ENCODE measurements at places on chromosomes 2 and 18. TPM values are rescaled to one million over a fixed set of nuclear protein-coding genes. Genes with fewer than 3 reads are reported as not detected.

The RMDN2 gene
- 6.1 TPM for total RNA-seq

The CACNB4 gene
- total RNA-seq, result 0.16 TPM

The HOXD3 gene
- total RNA-seq, result not detected

The ITSN2 gene
- 91.5 TPM for total RNA-seq

The UGT1A8 gene
- total RNA-seq, result not detected

The ACOXL gene
- 0.56 TPM for total RNA-seq

The SERPINB11 gene
- total RNA-seq, result not detected

The GPD2 gene
- total RNA-seq, result 7.8 TPM

The ERLEC1 gene
- 13.3 TPM for total RNA-seq

The REEP1 gene
- 0.27 TPM for total RNA-seq

The CYRIA gene
- 1.1 TPM for total RNA-seq

The NEU2 gene
- not detected for total RNA-seq

The MYL1 gene
- total RNA-seq, result not detected

The CTLA4 gene
- total RNA-seq, result 10.1 TPM

The INO80D gene
- total RNA-seq, result 43.4 TPM

The IL1RL2 gene
- total RNA-seq, result not detected

The NXPH2 gene
- total RNA-seq, result not detected

The CD8B2 gene
- not detected for total RNA-seq

The CYS1 gene
- total RNA-seq, result not detected

The AP1S3 gene
- 0.54 TPM for total RNA-seq

The OXER1 gene
- total RNA-seq, result not detected

The TEKT4 gene
- not detected for total RNA-seq

The LYPD6B gene
- total RNA-seq, result not detected

The CPO gene
- 0.32 TPM for total RNA-seq

The DSG4 gene
- total RNA-seq, result not detected

The SEMA4C gene
- 74.7 TPM for total RNA-seq

The MEMO1 gene
- total RNA-seq, result 47.9 TPM

The ADGRF3 gene
- total RNA-seq, result 5.0 TPM

The PLCL1 gene
- total RNA-seq, result 22.7 TPM

The ZNF892 gene
- total RNA-seq, result 5.7 TPM

The ELMOD3 gene
- 21.0 TPM for total RNA-seq

The DSG2 gene
- 0.29 TPM for total RNA-seq

The POTEI gene
- not detected for total RNA-seq

The MYO7B gene
- total RNA-seq, result 5.9 TPM

The TWIST2 gene
- total RNA-seq, result not detected

The DLGAP1 gene
- not detected for total RNA-seq

The C2orf80 gene
- not detected for total RNA-seq

The TRIM43 gene
- total RNA-seq, result not detected

The LRRC30 gene
- not detected for total RNA-seq

The RBM44 gene
- total RNA-seq, result 1.0 TPM

Measured in naive thymus-derived CD4-positive, alpha-beta T cell (primary cell).